GM23338 (cell line): ENCODE measurements at places on chromosomes 5 and 9. TPM values are rescaled to one million over a fixed set of nuclear protein-coding genes. Genes with fewer than 3 reads are reported as not detected.

Gene IFNK
- total RNA-seq, result not detected in 2 replicates

Gene ENTPD8
- total RNA-seq, result 0.42 and 1.6 TPM in 2 replicates

Gene F2RL1
- 27.1 and 32.1 TPM in 2 replicates for total RNA-seq

Gene SAXO1
- total RNA-seq, result not detected in 2 replicates

Gene PHF24
- total RNA-seq, result 0.14 and 0.19 TPM in 2 replicates

Gene LAMC3
- total RNA-seq, result 19.2 and 27.4 TPM in 2 replicates
